Smooth muscle cell of the brain vasculature (primary cell): ENCODE measurements at places on chromosomes 5 and 9.

GRCh38 chr9:120873512-120873911, 3.5 kb downstream of the PHF19 start:
- no peak for DNase-seq

GRCh38 chr5:135242866-135243555, 156.0 kb downstream of the MACROH2A1 start:
- DNase-seq, result no peak

- DNase-seq, result no peak
Observed at GRCh38 chr5:157204765-157205164, 24.1 kb downstream of the ITK start.

GRCh38 chr5:39376293-39376714, 12.0 kb upstream of the C9 start:
- DNase-seq, result no peak

GRCh38 chr9:35651956-35652828, 1.5 kb upstream of the SIT1 start:
- no peak for DNase-seq
